ENCODE measurements at places on chromosomes 3 and 15.

DNA sequence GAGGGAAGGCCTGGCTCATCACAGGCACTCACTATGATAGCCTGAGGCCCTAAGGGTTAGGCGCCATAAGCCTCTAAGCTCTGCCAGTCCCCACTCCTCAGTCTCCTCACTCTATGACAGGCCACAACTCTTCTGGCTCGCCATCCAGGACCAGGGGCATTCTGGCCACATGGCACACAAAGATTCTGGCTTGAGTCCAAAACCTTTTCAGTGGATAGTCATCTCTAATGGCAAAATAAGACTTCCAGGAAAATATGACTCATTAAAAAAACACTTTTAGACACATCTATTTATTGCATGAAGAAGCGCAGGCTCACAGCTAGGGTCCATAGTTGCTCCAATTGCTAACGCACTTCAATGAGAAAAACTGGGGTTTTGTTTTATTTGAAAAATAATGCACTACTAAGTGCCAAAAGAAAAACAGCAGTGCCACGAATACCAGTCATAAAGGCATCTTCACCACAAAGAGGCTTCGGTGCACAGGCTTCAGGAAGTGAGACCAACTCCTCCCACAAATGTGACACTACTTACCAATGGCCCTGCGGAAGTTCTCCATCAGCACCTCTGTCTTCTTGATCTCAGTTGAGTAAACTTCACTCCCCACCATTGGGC lies 11.1 kb downstream of the RUVBL1 start:
- peak; percentile 96 for DNase-seq

GRCh38 chr3:5202222-5202621 lies 14.7 kb downstream of the EDEM1 start:
- DNase-seq: no peak

GRCh38 chr15:101494251-101494796 lies 4.8 kb upstream of the PCSK6 start:
- DNase-seq: no peak

GRCh38 chr3:127038466-127038865 lies 55.6 kb downstream of the PLXNA1 start:
- no peak for DNase-seq

GRCh38 chr3:13149330-13150108 lies 76.3 kb upstream of the IQSEC1 start:
- DNase-seq: no peak

GRCh38 chr3:45507820-45508317 lies 86.7 kb upstream of the LIMD1 start:
- peak; percentile 66 for DNase-seq

- no peak for DNase-seq
These were observed 138.7 kb downstream of the AQP9 start for GRCh38 chr15:58276924-58277323.

GRCh38 chr3:141191097-141191749 lies 40.4 kb upstream of the PXYLP1 start:
- DNase-seq: peak; percentile 35

DNA sequence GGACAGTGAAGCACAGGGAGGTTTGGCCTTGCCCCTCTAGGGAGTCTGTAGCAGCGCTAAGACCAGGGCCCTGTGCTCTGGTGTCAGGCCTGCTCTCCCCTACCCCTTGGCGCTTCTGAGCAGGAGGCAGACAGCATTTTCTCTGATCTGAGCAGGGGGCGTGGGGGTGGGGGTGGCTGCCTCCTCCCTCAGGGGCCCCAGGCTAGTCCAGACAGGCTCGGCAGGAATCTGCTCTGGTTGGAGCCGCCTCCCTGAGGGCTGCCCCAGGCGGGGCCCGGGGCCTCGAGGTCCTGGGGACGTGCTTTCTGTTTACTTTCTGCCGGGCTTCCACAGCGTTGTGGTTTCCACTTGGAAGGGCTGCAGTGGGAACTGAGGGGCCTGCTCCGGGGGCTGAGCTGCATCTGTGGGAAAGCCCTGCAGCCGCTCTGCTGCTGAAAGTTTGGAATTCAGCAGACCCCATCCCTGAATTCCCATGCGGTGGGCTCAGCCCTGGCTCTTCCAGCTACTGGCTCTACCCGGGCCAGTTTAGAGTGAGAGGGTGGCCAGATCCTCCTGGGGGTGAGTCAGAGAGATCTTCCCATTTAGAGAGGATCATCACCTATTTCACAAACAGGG lies 105.4 kb downstream of the LINGO1 start:
- DNase-seq: peak; percentile 80

- no peak for DNase-seq
These were observed 43.5 kb upstream of the MEF2A start for GRCh38 chr15:99522288-99522687.

GRCh38 chr3:108430540-108430939 lies 79.9 kb downstream of the MYH15 start:
- DNase-seq: no peak

DNA sequence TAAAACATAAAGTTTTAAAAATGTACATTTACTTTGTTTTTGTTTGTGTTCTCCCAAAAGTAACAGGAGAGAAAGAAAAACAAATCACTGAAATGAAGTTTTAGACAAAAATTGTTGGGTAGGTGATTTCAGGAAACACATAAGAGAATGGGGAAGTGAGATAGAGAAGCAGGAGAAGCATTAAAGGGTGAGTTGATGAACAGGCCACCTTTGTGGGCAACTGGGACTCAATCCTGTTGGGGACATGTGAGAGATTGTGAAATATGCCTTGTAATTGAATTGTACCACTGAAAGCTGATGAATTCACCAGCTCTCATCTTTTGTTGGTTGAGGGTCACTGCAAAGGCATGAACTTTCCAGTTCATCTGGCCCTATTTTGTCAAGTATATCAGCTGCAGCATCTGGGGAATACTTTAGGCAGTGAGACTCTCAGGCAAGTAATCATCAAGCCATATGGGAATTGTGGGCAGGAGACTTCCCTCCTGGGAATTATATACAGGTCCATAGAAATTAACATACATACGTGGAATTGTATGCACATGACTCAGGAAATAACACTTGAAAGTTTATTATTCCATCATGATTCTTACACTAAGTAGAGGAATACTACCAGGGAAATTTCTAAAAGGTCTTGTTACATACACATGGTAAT lies 181.0 kb downstream of the ZBBX start:
- DNase-seq: no peak

DNA sequence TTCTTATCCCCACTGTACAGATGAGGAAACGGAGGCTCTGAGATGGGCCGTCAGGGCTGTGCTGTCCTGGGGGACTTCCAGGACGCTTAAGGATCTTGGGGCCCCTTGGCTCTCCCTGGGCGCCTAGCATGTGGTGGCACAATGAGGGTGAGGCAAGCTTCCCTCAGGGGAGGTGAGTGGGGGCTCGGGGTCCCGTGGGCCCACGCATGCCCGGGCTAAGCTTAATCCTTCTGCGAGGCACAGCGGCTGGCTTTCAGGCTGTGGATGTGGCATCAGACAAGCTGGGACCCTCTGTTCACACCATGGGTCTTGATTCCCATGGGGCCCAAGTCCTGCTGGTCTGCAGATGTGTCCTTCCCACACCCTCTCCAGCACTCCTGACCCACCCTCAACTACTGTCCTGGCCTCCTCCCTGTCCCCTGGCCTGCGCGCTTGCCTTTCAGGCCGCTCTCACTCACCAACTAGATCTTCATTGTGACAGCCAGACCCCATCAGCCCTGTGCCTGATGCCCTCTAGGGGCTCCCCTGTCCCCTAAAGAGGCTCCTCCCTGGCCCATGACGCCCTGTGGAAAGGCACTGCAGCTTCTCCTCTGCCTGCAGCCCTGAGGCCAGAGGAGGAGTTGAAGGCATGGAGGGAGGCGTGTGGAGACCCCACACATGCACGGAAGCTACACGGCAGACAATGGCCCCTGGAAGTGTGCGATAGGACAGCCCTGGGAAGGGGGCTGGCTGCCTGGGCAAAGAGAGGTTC lies 11.3 kb downstream of the DUSP7 start:
- DNase-seq: no peak

DNA sequence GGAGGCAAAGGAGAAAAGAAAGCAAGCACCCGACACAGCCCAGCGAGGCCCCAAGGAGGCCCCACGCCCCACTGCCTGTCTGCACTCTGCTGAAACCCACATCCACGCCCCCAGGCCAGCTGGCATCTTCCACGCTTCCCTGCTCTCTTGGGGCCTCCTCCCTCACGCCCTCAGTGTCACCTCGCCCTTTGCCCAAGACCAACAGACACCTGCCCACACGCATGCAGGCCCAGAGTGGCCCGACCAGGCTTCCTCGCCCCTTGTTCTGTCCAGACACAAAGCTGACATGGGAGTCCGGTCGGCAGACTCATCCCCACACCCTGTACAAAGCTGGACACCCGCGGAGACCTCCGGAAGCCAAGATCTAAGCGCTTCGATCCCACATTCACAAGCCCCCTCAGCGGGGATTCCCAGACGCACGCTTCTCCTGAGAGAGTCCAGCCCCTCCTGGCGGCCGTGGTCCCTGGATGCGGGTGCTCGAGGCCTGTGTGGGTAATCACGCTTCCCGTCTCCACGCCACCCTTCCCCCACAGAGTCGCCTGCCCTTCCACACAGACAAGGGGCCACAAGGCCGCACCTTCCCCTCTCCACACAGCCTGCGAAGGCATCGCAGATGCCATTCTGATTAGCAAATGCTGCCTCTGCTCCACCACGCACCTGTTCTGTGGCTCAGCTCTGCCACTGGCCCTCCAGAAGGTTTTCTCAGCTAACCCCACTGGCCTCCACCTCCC lies 176.6 kb downstream of the XXYLT1 start:
- no peak for DNase-seq

GRCh38 chr3:99929745-99930139 lies 112.1 kb downstream of the CMSS1 start:
- DNase-seq: peak; percentile 72

- DNase-seq: peak; percentile 73
These were observed 144.3 kb upstream of the PFN2 start for GRCh38 chr3:150114873-150115540.

DNA sequence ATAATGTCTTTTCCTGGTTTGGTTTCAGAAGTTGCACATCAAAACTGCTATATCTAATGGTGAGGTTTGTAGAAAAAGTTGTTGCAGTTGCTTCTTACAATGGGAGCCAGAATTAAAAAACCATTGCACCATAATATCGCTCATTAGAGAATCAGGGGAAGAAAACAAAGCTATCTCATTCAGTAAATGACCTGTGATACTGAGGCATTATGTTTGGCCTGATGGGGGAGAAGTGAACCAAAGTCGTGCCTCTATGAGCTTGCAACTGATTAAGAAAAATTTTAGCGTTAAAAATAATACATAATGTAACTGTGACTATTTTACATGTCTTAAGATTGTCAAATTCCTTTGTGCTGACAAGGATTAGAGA lies 60.2 kb upstream of the ARHGEF26 start:
- no peak for DNase-seq

DNA sequence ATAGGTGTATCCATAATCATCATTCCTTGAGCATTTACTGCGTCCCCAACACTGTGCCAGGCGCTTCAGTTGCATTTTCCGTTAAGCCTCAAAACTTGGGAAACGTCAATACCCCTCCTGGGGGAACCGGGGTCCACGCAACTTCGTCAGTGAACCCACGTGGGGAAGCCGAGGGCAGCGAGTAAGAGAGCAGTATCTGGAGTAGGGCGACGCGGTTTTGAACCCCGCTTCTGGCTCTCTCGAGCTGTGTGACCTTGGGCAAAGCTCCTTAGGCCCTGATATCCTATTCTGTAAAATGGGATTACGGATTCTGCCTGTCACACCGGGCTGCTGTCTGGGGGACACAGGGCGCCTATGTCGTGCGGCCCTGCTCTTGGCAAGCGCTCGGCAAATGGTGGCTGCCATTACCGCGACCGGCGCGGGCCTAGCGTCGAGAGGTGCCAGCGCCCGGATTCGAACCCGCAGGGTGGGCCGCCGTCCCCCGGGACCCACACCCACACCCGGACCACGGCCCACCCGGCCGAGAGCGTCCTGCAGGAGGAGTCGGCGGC lies 590 bp downstream of the POLG start:
- no peak for DNase-seq

DNA sequence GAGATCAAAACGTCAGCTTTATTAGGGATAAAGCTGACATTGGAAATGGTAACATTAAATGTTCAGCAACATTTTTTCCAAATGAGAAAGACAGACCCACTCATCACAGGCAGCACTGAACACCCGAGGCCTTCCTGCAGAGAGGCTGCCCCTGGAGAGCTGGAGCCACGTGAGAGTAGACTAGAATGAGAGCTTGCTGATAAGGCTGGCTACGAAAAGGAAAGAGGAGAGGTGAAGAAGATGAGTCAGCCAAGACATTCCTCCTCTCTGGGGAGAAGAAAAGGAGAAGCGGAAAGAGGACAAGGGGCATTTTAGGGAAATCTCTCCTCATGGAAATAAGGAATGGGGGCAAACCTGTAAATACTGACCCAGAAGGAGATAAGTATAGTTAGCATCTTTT lies 7.3 kb downstream of the CYP19A1 start:
- DNase-seq: no peak

DNA sequence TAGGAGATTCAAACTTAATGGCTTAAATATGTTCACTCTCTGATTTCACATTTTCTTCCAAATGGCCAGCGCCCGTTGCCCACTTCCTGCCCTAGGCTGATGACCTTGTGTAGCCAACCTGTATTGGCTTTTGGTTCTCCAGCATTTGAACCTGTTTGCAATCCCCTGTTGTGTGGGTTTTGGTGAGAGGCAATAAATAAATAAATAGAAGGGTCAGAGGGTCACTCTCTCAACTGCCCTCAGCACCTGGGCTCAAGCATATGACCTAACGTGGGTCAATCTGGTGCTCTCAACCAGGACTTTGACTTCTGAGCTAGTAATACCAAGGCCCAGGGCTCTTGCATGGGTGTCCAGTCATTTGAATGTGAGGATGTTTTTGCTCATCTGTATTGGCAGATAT lies 1.8 kb upstream of the SRP14 start:
- no peak for DNase-seq

DNA sequence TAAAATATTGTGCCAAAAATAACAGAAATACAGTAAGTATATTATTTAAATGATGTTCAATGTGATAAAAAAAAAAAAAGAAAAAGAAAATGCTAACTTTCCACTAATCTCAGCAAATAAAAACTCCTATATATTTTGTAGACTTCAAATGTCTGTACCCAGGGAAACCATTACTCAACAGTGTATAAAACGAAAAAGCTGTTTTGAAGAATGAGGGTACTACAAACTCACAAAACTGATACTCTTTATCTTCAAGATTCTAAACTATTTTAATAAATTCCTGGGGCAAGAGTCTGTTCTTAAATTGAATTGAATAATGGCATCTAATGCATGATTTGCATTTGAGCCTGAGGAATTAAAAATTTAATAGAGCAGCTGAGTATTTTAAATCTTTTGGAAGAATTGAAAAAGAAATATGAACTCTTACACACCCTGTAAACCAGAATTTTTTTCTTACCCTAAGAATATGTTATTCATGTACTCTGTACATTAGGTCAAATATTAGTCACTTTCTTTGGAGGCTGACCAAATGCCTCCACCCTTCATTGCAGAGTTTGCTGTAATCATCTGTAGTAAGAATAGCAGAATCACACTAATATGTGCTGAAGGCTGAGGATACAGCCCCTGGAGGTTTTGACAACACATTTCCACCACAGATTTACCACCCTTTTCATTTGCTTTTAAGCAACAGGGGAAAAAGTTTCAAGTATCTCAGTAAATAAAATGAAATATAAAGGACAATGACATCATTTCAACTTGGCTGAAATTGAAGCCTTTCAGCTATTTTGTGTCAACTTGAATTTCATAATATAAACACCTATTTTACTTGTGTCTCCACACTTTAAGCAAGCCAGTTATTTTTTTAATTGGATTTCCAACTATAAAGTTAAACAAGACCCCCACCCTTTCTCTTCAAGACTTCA lies 79.7 kb downstream of the FBN1 start:
- peak; percentile 92 for DNase-seq

Data from EH (cell line).